ENCODE measurements at places on chromosomes 11 and 22. TPM values are rescaled to one million over a fixed set of nuclear protein-coding genes. Genes with fewer than 3 reads are reported as not detected.

Gene ZNF280B
- 2.6 TPM for total RNA-seq

Gene CSNK1E
- total RNA-seq, result 113 TPM

Gene SHANK2
- not detected for total RNA-seq

Gene CELSR1
- total RNA-seq, result 0.82 TPM

Gene GAB4
- 1.6 TPM for total RNA-seq

Gene FAT3
- total RNA-seq, result not detected

Gene SCUBE2
- 0.96 TPM for total RNA-seq

Gene CCDC73
- not detected for total RNA-seq

Gene GUCD1
- total RNA-seq, result 69.2 TPM

Gene MUC6
- total RNA-seq, result not detected

Gene RAB39A
- 0.18 TPM for total RNA-seq

GRCh38 chr11:128283451-128283850 lies 303.9 kb downstream of the ETS1 start:
- DNase-seq, result no peak

DNA sequence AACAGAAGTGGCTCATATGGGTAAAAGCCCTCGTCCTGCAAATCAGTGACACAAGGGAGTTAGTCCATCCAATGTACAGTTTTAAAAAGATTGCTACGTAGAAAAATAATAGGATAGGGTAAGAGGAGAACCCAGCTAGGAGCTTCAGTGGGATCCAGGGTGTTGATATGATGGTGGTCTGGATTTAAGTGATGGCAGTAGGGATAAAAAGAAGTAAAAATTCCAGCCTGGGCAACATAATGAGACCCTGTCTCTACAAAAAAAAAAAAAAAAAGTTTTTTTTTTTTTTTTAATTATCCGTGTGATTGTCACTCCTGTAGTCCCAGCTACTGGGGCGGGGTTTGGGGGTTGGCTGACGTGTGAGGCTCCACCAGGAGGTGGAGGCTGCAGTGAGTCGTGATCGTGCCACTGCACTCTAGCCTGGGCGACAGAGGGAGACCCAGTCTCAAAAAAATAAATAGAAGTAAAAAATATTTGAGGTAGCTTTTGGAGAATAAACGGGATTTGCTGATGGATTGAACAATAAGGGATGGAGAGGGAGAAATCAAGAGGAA lies 7.0 kb upstream of the L3MBTL2 start:
- peak; percentile 41 for DNase-seq

GRCh38 chr11:86617502-86617901 lies 54.9 kb downstream of the ME3 start:
- DNase-seq, result no peak

GRCh38 chr11:111344032-111344431 lies 35.0 kb downstream of the POU2AF1 start:
- no peak for DNase-seq

- no peak for DNase-seq
Observed at GRCh38 chr11:45511566-45511965, 153.9 kb downstream of the CHST1 start.

- no peak for DNase-seq
Observed at GRCh38 chr22:26429458-26430286, 612 bp downstream of the ASPHD2 start.

- no peak for DNase-seq
Observed at GRCh38 chr11:121892131-121892681, 223.8 kb downstream of the BLID start.

DNA sequence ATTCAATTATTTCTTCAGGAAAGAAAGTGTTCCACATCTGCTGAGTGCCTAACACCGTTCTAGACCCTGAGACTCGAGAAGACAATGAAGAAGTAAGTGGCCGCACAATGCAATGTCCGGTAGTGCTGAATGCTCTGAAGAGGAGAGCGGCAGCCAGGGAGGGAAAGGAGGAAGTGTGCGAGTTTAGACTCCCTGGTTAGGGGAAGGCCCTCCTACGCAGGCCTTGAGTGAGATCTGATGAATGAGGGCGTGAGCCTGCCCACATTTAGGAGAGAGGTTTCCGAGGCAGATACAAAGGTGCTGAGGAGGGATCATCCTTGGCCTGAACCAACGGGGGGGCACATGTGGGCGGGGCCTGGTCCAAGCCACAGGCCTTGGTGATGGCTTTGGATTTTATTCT lies 558.6 kb downstream of the NTM start:
- DNase-seq, result no peak

GRCh38 chr11:65663639-65664200 lies 1.0 kb upstream of the RELA start:
- DNase-seq, result no peak

- DNase-seq, result no peak
Observed at GRCh38 chr22:29163808-29164207, 41.9 kb upstream of the EMID1 start.

DNA sequence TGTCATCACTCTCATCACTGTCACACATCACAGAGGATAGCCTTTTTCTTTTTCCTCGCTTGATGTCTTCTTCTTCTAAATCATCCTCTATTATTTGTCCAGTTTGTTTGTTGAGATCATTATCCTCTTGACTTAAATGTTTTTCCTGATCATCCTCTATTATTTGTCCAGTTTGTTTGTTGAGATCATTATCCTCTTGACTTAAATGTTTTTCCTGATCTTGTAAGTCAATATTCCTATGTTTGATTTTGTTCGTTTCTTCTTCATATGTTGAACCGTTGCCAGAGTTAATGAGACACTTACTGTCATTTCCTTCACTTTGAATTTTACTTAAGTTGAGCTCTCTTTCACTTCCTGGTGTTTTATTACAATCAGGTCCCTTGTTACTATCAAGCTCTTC lies 5.6 kb downstream of the CCDC82 start:
- DNase-seq, result no peak

DNA sequence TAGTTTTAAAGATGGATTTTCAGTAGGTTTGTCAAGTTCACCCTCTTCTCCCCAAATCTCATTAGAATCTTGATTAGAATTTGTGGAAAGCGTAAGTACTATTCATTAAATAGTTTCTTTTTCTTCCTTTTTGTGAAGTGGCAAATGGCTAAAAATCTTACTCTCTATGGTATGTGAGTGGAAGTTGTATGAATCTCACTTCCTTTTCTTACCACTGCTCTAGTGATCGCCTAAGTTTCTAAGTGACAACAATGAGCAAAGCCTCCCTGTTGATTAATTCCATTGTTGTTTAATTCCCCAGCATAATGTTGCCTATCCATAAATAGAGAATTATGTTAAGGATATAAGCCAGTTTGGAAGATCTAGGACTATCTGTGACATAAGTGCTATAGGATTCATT lies 82.7 kb downstream of the PGR start:
- DNase-seq, result no peak

DNA sequence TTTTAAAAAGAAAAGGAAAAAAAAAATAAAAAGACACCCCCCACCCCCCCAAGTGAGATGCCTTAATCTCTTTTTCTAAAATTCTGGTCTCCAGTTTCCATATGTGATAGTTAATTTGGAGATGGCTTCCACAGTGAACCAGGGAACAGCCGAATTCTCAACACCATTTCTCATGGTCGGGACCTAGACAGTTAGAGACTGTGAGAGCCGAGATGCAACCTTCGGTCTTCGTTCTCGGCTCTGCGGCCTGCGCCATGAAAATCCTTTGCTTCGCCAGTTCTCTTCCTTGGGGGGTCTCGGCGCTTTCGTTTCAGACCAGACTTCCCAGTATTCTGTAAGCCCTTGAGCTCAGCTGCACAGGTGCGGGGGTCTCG lies 723 bp downstream of the CACNG2 start:
- no peak for DNase-seq

GRCh38 chr11:14306481-14306880 lies 52.5 kb downstream of the RRAS2 start:
- DNase-seq, result no peak

GRCh38 chr11:117421476-117421875 lies 93.8 kb downstream of the CEP164 start:
- DNase-seq, result no peak

DNA sequence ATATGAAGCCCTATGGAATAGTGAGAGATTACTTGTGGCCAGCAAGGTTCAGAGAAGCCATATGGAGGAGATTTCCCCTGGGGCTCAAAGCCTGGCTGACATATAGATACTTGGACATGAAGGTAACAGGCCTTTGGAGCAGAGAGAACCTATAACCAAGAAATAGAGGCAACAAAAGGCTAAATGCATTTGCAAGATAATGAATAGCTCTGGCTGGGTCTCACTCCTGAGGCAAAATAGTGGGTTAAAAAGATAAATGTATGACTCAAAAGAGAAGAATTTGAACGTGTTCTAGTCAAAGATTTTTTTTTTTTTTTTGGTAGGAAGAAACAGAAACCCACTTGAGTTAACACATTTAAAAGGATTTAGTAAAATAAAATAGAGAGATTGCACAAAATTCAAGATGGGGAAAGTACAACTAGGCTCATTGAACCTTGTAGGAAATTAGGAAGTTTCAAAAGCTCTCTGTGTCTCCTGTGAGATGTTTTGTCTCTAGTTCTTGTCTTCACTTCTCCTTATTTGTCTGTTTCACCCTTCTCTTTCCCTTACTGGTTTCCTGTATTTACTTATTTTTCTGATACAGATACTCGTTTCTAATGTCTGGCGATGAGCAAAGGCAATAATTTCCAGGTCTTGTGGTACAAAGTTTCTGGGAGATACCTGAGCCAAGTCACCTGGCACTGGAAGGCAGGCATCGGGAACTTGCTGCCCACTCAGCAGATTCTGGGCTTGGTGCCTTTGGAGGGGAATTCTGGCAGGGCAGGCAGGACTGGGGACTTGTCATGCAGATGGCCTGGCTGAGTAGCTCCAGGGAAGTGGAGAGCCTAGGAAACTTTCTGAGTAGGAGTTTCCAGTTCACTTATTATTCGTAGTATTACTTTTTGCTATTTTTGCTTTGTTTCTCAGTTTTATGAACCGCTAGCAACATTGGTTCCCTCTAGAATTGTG lies 49.2 kb upstream of the SESN3 start:
- no peak for DNase-seq

- no peak for DNase-seq
Observed at GRCh38 chr11:1310318-1310687, 871 bp upstream of the TOLLIP start.

DNA sequence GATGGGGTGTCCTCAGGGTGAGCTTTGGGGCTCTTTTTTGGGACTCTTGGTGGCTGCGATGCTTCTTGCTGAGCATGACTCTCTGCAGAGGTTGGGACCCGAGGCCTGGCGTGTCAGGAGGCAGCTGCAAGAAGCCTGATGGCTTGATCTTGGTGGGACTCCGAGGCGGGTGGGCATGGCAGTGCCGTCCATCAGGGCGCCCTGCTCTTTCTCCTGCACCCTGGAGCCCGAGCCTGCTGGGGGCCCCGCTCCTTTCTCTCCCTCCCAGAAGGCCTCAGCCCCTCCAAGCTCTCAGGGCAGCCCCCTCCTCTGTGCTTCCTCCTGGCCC lies 432.7 kb downstream of the TBC1D22A start:
- peak; percentile 32 for DNase-seq

- DNase-seq, result no peak
Observed at GRCh38 chr11:77345621-77346020, 44.1 kb upstream of the GDPD4 start.

DNA sequence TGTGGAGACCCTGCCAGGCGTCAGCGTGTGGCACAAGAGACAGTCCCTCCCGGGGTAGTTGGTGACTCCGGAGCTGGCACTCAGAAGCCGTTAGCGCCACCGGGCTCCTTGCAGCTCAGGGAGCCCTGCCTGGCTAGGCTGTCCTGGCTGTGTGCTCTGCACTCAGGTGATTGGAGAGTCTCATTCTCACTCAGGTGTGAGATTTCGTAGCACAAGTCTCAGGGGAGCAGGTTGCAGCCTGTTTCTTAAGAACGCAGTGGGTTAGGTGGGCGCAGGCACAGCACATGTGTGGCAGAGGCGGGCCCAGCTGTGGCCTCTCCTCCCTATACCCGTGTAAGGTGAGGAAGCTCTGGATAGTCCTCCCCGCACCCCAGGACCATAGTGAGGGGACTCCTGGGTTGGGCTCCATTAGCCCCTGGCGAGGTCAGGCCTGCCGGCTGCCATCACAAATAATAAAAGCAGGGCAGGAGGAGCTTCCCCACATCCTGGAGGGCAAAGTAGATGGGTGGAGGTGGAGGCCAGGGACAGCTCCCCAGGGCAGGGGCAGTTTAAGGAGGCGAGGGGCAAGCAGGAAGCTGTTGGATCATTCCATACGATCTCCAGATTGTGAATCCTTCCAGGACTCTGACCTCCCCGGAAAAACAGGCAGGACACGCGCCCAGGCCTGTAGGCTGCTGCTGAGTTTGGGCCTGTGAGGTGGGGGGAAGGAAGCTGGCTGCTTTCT lies 39.4 kb downstream of the SBF1 start:
- no peak for DNase-seq

DNA sequence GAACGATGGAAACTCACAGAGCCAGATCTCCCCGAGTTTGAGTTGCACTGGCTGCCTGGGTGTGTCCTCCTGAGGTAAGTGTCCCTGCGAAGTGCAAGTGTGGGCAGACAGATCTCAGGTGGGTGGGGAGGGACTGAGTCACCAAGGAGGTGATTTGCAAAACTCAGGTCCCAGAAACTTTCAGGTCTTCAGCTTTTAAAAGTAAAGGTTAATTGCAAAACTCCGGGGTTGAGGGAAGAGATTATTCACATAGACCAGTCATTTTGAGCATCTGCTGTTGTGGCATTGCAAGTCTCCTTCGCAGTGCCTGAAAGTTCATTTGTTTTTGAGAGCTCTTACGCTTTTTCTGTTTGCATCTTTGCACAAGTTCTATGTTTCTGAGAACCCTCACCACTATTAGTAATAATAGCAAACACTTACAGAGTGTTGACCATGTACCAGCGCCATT lies 7.1 kb downstream of the CD44 start:
- peak; percentile 24 for DNase-seq

DNA sequence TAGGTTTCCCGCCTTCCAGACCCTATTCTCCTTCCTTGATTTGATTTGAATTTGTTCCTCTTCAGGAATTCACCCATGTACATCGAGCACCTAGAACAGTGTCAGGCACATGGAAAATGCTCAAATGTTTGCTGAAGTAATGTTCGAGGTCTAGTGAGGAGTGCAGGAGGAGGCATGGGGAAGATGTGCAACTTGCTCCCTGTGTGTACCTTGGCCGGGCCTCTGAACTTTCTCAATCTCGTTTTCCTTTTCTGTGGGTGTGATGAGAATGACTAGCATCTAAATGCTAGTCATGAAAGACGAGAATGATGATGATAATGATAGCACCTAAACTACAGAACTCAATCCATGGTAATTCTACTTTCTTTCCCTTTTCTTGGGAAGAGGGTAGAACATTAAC lies 279.1 kb upstream of the PLET1 start:
- DNase-seq, result no peak

DNA sequence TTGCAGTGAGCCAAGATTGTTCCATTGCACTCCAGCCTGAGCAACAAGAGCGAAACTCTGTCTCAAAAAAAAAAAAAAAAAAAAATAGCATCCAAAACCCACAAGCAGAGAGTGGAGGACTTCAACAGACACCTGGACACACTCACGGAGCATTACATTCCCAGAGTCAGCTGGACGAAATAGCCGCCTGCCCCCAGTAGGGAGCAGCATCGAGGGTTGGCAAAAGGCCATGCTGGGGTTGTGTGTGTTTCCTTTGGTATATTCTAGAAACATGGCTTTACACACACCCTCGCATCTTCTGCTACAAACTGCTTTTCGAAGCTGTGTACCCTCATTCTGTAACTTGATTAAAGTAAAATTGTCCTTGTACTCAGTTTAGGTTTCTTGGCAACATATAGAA lies 5.3 kb downstream of the ADA2 start:
- peak; percentile 43 for DNase-seq

- no peak for DNase-seq
Observed at GRCh38 chr11:16790486-16791190, 52.2 kb downstream of the C11orf58 start.

GRCh38 chr11:128334311-128335044 lies 252.9 kb downstream of the ETS1 start:
- no peak for DNase-seq
